ENCODE measurements at places on chromosomes 5 and 9.

DNA sequence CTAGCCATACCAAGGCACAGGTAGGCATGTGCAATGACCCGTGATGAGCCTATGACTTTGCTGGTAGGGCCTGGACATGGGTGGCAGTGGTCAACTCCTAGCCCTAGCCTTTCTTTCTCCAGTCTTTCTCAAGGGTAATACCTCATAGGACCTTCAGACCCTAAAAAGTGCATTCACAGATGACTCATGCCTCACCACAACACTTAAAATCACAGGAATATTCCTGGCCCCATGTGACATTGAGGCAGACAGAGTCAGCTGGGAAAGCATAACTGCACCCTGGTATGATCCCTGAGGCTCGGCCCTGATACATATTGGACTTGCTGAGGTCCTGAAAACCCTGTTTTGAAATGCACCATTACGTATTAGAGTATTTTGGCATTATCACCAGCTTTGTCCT lies 449.5 kb downstream of the HINT1 start:
- no peak for DNase-seq

- no peak for DNase-seq
Measured at GRCh38 chr9:127451608-127451857, 223 bp downstream of the LRSAM1 start.

DNA sequence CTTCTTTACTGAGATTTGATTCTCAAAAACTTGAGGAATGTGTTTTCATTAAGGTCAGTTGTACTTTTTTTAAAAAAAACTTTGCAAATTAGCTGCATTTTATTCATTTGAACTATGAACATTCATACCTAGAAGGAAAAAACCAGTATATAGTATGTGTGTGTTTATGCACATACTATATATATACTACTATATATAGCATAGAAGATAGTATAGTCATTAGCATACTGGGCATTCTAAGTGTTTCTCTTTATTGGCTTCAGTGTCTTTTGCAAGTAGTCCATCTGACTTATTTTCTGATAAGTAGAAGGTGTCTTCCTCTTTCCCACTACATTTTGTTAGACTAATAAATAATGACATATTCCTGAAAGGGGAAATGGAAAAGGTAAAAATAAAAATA lies 33.0 kb downstream of the ELOVL7 start:
- DNase-seq, result no peak

DNA sequence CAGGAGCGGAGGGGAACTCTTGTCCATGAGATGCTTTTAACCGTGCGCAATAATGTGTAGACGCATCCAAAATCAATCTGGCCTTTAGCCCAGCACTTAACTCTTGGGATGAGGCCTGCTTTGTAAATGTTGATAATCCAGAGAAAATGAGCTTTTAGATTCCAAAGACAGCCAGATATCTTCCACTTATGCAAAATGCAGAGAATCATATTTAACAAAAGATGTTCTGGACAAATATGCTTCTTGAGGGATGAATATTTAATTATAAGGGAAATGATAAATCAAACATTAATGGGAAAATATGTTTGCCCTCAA lies 5.6 kb downstream of the S1PR3 start:
- DNase-seq, result no peak

GRCh38 chr5:11890777-11891176 lies 13.5 kb downstream of the CTNND2 start:
- no peak for DNase-seq

DNA sequence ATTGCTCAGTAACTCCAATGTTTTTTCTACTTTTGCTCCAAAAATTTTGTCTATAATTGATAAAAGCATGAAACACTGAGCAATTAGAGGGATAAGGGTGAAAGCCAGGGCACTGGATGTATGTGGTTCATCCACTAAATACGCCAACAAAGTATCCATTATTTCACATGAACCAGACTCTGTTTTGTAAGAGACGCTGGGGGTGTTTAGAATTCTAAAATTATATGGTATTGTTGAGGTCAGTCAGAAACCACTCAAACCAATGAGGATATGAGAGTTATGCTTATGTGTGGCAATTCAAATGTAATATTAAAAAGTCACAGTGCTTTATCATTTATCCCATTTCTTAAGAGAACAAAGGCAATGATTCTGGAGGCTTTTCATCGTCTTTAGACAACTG lies 220.2 kb downstream of the EFNA5 start:
- no peak for DNase-seq

DNA sequence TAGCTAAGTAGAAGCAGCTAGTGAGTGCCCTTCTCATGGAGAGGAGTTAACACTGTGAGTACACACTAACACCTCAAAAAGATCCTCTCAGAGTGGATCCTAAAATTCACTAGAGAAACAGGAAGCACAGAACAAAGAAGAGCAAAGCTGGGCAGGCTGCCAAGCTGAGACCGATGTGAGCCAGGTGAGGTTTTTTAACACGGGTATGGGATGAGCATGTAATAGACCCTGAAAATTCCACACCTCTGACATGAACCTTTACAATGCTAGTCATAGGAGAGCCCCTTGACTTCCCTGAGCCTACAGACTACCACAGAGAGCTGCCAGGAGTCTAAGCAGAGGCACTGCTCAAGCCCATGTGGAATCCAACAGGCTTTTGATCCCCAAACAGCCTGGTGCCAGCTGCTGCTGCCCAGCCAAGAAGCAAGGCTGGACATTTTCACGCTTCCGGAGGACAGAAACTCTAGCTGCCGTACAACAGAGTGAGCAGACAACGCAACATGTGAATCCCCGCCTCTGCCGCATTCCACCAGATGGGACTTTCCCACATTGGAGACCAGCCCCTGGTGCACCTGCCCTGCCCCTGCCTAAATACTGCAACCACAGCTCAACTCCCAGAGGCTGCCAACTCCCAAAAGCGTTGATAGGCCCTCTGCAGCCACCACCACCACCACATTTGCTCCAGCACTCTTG lies 280.8 kb downstream of the CDH10 start:
- no peak for DNase-seq

DNA sequence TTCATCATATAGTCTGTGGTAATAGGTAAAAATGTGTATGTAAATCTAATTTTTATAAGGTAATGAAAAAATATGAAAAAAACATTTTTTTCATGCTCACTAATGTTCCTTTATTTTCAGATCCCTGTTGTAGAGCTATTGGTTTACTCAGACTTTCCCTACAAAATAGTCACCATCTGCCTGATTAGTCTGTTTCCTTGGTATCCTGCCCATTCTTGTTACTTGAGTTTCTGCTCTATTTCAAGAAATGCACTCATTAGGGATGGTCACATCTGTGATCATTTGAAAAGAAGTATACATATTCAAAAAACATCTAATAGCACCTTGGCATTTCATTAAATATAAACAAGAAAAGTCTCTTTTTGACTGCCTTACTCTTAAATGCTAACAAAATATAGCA lies 21.6 kb upstream of the RASA1 start:
- DNase-seq, result no peak

- DNase-seq, result no peak
Measured at GRCh38 chr5:179343021-179343718, 2.1 kb downstream of the ADAMTS2 start.

DNA sequence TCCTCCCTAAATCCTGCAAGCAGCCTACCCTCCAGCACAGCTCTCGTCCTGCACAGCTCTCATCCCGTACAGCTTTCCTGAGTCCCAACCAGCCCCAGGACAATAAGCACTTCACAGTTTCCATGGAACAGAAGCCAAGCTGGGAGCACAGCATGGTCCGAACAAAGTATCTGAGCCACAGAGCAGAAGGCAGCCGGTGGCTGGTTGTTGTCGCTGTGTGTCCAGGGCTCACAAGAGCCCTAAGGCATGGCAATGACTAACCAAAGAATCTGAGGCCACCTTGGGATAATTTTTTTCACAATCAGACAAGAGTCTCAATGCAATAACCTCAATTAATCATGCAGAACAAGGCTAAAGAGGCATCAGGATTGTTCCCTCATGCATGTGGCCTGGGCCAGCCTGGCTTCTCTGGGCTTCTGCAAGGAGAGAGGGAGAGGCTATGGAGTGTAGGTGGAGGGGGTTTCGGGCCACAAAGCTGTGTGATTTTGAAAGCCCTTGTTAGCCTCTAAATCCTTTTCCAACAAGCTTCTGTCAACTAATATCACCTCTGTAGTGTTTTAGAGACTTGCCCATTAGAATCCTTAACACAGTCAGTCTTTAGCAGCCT lies 323.4 kb downstream of the PIK3R1 start:
- DNase-seq, result no peak

DNA sequence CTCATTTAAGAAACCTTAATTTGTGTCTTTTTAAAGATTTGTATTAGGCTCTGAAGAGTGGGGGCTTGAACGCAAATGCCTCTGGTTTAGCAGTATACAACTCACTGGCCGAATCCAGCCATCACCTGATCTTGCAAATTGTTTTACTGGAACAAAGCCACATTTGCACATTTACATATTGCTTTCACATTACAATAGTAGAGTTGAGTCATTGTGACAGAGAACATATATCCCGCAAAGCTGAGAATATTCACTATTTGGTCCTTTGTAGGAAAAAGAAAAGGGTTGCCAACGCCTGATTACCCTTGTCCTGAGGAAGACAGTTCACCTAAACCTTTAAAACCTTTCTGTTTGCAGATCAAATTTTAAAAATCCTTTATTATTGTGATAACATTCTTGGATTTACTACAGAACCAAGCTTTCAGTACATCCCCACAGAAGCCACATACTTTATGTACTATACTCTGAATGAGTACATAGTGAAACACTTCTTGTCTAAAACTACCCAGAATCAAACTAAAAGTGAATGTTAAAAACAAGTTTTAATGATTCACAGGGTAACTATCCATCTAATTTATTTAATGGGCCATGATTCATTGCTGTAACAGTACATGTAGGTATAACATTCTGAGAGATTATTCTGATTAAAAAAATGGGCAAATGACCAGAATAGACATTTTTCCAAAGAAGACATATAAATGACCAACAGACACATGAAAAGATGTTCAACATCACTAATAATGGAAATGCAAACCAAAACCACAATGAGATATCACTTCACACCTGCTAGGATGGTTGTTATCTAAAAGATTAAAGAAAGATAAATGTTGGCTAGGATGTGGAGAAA lies 161.0 kb downstream of the SLC25A46 start:
- no peak for DNase-seq

- DNase-seq, result no peak
Measured at GRCh38 chr9:134413890-134414623, 87.8 kb downstream of the RXRA start.

DNA sequence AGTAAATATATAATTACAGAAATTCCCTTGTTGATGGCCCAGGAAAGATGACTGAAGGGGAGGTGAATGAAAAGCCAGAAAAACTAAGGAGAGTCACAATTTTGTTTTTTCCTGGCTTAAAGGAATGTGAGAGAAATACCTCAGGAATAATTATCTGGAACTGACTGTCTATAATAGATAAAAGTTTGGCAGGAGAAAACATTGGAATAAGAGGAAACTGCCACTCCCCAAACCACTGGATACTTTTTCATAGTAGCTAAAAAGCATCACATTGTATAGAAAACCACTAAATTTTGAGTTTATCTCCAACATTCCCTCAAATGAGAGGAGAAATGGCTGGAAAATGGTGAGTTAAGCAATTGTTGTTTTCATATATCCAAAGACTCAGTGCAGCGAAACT lies 326.0 kb downstream of the NPR3 start:
- DNase-seq, result no peak

DNA sequence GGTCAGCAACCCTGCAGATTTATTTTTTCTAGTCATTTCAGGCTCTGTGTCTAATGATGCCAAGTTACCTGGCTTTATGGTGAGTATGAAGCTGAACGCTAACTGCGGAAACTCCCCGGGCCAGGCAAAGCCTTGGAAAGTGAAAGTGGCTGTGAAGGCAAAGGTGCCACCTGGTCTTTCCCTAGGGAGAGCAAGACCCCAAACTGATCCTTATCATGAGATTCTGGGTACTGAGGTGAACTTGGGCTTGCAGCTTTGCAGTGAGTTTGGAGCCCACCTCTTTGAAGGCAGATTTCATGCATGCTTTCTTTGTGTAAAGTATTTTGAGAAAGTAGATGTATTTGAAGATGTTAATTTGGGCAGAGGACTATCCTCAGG lies 63.3 kb downstream of the CARTPT start:
- no peak for DNase-seq

DNA sequence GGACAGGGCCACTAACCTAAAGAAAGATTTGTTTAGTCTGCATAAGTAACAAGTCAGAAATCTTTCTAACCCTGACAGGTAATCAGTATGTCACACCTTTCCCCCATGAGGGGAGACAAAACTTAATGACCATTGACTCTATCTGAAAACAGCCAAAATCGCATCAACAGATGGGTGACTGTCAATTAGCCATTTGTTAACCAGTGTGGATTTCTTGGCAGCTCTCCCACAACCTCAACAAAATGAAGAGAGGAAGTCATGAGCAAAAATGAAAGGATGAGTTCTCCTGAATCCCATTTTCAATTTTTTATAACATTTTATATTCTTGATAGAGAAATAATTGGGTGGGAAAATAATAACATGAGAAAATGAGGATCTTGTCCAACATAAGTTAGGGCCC lies 84.6 kb upstream of the SNX2 start:
- DNase-seq, result no peak

DNA sequence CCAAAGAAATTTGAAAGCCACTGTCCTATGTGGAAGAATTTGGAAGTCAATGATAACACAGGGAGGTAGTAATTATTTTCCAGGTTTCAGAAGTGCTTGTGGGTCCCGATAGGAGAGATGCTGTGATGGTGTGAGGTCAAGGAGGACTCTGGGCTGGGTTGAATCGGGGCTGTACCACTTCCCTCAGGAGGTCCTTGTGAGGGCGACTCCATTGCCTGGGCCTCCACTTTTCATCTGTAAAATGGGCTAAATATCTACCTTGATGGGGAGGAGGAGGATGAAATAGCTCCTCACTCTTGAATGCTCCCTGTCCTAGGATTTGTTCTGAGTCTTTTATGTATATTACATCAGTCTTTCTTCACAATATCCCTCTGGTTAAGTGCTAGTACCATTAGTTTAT lies 59.0 kb downstream of the ROPN1L start:
- DNase-seq, result no peak

- DNase-seq, result no peak
Measured at GRCh38 chr5:96253140-96253539, 179.9 kb downstream of the PCSK1 start.

GRCh38 chr5:89686081-89686765 lies 723.3 kb downstream of the CETN3 start:
- DNase-seq, result no peak

DNA sequence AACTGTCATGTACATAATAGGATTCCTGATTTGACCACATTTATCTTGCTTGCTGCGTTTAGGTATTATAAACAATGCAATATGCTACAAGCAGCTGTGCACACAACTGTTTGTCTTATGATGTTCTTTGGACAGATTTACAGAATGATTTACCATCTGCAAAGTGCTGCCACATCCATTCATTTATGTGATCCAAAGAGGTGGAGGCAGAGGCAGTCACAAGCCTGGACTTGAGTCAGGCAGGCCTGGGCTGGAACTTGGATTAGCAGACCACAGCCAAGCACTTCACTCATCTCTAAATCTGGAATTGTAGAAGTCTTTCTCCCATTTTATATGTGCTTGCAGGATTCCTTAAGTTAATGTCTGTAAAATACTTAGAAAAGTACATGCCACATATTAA lies 149.0 kb downstream of the INSYN2B start:
- DNase-seq, result no peak

Data from stimulated activated CD4-positive, alpha-beta T cell treated with anti-CD3 and anti-CD28 coated beads, TNF-alpha, amount 100 ng/mL, for 1 hour (primary cell).